AG08396 (cell line): ENCODE measurements at places on chromosomes 4 and X.

GRCh38 chrX:150326541-150327247 is 36.4 kb upstream of the MAMLD1 start:
- DNase-seq = no peak

- DNase-seq = no peak
Measured at GRCh38 chr4:183435803-183436202, 8.6 kb upstream of the CDKN2AIP start.

DNA sequence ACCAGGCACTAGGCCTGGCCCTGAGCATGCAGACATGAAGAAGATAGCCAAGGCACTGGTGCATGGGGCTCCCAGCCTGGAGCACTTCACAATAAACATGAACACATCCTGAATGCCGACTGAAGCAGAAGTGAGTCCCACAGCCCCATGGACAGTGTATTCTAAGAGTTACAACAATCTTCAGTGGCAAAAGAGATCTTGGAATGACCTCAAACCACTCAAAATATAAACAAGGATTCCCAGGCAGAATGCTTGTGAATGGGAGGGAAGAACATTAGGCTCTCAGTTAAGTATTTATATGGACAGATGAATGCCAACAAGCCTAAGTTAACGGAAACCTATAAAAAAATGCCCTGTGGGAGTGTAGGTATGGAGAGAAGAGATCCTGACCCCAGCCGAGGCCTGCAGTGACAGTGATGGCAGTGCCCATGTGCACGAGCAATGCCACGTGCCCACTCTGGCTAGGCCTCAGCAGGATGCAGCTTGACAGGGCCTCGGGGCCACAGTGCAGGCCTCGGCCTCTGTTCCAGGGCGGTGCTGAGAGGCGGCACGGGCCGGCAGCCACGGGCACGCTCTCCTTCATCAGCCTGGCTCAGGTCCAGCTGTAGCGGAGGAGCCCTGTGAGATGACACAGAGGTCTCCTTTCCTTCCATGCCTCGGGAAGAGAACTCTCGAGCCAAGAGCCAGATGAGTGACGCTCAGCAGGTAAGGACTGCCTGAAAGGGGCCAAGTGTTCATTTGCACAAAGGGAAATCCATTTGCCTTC is 49.2 kb downstream of the IRF2 start:
- DNase-seq = peak; percentile 19

- no peak for DNase-seq
Measured at GRCh38 chrX:148649145-148649795, 148.9 kb downstream of the AFF2 start.

DNA sequence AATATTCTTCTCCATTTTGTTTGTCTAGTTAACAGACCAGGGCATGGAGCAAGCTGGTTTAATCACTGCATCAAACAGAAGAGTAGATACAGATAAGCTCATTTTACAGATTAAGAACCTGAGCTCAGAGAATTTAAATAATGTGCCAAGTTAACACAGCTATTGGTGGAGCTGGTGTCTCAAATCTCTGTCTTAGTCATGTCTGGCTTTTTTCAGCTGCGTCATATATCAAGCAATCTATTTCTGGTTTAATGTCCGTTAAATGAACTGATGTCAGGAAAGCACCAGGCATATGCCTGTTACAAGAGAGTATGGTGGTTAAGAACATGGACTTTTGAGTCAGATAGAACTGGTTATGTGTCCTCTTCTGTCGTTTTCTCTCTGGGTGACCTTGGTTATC is 79.8 kb upstream of the ADGRA3 start:
- DNase-seq = no peak

- peak; percentile 79 for DNase-seq
Measured at GRCh38 chr4:73917081-73917501, 47.9 kb downstream of the CXCL1 start.

DNA sequence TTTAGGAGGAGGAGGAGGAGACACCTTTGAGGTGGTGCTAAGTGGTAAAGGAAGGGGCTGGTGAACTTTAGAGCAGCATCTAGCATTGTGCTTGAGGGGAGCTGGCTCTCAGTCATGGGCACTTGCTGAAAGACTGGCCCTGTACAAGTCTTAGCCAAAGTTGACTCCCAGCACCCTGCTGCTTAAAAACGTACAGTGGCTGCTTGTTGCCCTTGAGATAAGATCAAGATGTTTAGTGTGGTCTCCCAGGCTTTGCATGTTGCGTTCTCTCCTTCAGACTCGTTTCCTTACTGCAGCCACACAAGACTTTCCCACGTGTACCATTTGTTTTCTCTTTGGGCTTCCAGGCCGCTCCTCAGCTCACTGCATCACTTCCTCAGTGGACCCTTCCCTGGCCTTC is 1.8 kb downstream of the MED28 start:
- DNase-seq = no peak

DNA sequence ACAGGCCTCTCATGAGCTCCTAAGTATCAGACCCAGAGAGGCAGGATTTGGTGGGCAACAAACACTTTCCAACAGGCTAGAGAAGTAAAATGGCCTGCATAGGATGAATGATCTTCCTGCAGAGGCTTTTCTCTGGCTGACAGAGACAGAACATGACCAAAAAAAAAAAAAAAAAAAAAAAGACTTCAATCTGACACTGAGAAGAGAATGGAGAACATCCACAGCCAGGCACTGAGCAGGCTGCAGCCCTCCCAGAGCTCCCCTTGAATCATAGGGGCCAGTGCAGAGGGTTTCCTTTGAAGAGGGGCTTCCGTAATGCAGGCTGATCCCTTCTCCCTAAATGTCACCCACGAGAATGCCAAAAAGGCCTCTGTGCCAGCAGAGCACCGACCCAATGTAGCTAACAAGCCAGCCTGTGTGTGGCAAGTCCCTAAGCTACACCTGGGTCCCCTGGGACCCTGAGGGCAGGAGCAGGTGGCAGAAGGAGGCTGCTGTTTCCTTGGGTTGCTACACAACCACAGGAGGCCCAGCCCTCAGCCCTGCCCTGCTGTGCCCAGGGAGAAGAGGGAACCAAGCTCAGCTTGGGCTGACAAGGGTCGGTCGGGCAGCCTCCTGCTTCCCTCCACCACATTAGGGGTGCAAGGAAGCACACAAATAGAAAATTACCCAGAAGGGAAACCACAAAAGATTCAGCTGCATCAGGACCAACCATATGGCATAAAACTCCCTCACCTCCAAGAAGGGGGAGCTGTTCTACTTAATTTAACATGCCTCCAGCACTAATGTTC is 55.6 kb downstream of the MAP7D2 start:
- DNase-seq = no peak

DNA sequence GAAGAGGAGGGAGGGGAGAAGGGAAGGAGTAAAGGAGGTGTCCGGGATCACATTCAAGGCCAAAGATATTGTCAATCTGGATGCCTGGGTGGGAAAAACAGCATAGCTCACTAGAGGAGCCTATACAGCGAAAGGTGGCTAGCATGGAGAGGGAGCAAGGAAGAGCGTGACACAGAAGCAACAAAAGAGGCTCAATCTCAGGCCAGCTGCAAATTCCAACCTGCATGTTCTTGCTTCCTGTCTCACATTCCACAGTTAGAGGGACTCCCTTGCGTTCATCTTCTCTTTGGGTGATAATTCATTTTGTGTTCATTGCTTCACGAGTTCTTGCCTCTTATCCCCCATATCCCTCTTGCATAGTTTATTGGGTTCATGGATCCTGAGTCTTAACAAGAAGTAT is 3.0 kb upstream of the CLNK start:
- DNase-seq = no peak

DNA sequence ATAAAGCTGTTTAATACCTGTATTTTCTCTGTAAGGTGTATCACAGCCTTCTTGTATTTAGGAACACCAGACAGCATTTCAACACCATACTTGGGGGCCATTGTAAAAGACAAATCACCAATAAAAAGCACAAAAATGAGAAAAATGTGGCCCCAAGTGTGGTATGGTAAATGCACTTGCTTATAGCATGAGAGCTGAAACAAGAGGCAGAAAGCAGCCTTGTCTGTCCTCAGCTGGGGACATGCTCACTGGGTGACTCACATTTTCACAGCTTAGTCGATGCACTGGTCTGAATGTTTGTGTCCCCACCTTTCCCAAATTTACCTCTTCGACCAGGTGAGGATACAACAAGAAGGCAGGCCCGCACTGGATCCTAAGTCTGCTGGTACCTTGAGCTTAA is 639.7 kb upstream of the AGA start:
- DNase-seq = no peak

DNA sequence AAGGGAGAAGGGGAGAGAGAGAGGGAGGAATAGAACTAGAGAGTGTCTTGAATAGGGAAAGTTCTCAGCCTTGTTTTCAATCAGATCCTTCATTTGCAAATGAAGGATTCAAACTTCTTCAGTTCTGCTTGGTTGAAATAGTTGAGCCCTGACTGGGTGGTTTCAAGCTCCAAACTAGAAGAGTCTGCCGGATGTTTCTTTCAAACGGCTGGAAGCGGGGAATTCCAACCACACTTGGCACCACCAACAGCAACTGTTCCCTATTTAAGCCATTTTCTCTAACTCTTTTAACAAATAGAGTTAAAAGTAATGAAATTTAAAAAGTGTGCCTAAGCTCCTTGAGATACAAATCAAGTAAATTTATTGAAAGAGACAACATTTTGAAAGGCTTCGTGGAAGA is 67.5 kb upstream of the DDX60 start:
- no peak for DNase-seq

DNA sequence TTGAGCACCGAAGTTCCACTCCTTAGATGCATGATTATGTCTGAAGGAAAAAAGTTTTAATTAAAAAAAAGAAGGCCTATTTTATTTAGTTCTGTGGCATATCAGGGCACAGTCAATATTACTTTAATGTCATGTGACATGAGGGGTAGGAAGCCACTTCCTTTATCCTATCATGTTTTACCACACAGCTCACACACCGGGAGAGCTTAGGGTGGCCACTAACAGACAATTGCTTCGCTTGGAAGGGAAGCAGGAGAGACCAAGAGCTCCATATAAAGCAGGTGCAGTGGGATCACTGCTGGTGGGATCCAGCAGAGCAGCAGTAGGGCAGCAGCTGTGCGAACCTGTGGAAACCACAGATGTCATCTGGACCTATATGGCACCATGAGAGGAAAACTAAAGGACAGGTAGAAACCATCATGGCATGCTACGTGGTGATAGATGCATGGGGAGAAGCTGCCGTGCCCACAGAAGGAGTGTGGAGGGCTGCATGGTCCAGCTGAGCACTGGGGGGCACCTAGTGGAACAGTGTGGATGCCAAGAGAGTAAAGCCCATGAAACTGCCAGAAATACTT is 52.0 kb downstream of the DTHD1 start:
- no peak for DNase-seq

DNA sequence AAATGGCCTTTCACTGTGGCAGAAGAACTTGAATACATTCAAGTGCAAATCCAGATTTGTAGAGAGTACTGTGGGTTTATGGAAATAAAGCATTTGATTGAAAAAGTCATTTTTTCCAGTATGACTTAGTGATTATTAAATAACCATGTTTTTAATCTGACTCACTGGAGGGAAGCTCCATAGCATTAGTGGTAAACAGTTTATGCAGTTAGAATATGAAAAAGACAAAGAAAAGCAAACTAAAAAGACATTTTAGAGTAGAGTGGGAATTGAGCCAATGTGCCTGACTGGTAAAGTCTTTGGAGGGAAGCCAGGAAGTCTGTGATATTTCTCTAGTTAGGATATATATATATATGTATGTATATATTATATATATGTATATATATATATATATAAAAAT is 53.4 kb downstream of the FAT4 start:
- DNase-seq = no peak

GRCh38 chr4:184645904-184646610 is 3.2 kb downstream of the CASP3 start:
- DNase-seq = no peak

- no peak for DNase-seq
Measured at GRCh38 chr4:188423039-188423438, 283.8 kb downstream of the TRIML1 start.

GRCh38 chr4:163591614-163592020 is 97.1 kb downstream of the TMA16 start:
- DNase-seq = no peak

GRCh38 chr4:143437476-143437875 is 76.0 kb upstream of the SMARCA5 start:
- no peak for DNase-seq

DNA sequence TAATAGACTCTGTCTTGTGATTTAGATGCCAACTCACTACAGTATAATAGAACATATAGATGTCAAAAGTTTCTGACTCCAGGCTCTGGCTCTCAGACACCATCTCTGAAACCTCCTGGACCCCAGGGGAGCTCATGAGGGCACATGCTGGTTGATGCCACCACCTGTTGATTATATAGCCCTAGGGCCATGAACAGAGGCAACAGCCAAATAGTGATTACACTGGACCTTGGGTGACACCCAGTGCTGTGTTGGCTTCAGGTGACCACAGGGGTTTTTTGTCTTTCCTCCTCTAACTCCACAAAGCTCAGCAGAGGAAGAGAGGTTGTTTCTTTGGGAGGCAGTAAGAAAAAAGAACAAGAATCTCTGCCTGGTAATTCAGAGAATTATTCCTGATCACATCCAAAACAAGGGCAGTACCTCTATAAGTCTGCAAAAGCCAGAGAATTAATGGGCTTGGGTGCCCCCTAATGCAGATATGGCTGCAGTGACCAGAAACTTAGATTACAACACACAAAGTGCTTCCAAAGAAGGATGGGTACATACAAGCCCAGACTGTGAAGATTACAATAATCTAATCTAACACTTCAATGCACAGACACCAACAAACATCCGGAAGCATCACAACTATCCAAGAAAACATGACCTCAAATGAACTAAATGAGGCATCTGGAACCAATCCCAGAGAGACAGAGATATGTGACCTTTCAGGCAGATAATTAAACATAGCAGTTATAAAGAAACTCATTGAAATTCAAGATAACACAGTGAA is 1920.6 kb downstream of the ARAP2 start:
- no peak for DNase-seq

GRCh38 chr4:77367638-77368037 is 210.6 kb downstream of the CCNG2 start:
- no peak for DNase-seq

GRCh38 chrX:150308532-150309157 is 54.5 kb upstream of the MAMLD1 start:
- DNase-seq = no peak

- DNase-seq = no peak
Measured at GRCh38 chr4:150862829-150863228, 152.3 kb downstream of the LRBA start.

- no peak for DNase-seq
Measured at GRCh38 chr4:106529348-106530023, 160.9 kb upstream of the GIMD1 start.

DNA sequence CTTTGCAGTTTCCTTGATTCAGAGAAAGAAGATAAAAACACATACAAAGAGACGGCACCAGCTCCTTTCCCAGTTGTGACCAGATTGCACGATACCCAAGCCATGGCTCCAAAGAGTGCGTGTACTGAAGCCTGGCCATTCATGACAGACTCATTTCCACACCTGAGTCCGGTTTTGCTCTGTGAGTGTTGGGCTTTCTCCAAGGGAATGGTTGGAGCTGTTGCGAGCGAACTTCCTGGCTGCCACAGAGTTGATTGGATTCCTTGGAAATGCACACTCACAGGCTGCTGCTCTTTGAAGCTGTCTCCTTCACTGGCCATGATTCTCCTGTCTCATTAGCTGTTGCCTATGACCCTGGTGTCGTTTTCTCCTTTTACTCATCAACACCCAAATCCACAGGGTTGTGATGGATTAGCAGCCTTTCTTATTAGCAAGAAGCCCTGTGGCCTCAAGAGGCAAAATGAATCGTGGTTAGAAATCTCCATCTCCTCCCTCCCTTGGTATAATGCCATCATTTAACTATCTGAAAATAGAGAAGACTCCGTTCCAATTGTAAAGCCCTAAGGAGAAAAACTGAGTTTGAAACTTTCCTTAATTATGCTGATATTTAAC is 43.9 kb upstream of the BBS12 start:
- DNase-seq = no peak

GRCh38 chr4:7104366-7105031 is 36.6 kb upstream of the GRPEL1 start:
- DNase-seq = no peak

- DNase-seq = no peak
Measured at GRCh38 chr4:180960743-180961401, 1282.3 kb upstream of the TENM3 start.
